ENCODE measurements at places on chromosomes 7 and 10.

DNA sequence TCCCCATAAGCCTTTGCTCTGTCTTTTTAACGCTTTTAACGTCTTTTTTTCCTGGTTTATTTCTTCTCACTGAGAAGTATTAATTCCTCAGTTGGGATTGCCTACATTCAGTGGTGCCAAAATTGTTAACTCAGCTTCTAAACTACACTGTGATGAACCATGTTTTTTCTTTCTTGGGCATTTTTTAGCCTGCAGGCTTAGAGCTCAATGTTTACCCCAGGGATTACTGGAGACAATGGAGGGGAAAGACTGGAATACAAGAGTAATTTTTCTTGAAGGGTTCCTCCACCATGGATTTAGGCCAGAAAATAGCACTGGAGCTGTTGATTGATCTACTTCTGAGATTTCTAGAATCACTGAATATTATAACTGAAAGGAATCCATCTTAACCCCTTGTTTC is 19.8 kb downstream of the STAMBPL1 start:
- DNase-seq = no peak

DNA sequence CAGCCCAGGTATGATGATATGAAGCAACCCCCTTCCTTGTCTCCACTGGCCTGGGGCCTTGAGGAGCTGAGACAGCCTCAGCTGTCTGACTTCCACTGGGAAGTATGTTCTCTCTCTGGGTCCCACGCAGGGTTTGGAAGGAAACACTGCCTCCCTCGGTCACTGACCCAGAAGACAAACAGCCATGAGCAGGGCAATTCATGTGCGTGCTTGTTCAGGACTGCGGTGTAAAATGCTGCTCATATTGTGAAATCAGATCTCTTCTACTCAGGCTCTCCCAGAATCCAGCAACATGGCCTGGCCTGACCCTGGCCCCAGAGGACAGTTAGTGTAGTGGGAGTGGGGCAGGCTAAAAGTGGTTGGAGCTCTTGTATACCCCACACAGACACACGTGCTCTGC is 2.8 kb downstream of the CLCN1 start:
- no peak for DNase-seq

GRCh38 chr10:104170610-104171254 is 48.8 kb downstream of the SFR1 start:
- no peak for DNase-seq

GRCh38 chr7:80883154-80884025 is 35.5 kb downstream of the SEMA3C start:
- no peak for DNase-seq

DNA sequence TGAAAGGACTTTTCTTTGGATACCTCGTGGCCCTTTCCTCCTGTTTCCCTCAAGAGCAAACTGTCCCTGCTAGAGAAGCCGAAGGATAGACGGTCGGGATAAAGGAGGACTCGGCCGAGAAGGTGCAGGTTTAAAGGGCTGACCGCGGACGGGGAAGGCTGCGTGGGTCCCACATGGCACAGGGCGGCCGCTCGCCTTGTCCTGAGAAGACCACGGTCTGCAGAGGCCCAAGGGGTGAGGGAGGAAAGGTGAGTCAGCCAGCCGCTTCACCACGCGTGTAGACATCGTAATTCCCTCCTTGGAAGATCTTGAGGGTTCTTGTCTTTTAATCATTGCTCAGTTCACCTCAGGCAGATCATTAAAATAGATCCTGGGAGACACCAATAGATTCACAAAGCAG is 253.8 kb downstream of the DPP6 start:
- no peak for DNase-seq

DNA sequence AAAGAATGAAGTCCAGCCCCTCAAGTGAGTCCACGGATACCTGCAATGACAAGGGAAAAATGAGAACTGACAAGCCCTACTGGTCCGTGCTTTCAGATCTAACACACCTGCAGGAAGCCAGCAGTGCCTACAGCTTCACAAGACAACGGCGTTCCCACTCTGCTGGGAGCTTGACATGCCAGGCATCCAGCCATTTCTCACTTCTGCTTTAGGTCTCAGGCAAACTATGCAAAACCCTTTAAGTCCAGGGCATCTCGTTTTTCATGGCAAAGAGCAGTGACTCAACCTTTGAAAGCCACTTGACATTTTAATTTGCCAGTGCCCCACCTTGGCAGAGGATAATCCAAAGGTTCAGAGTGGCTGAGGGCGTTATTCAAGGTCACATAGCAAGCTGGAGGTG is 49.1 kb upstream of the GPAM start:
- no peak for DNase-seq

- no peak for DNase-seq
Measured at GRCh38 chr10:69789164-69789576, 12.5 kb upstream of the COL13A1 start.

GRCh38 chr10:92690915-92691590 is 1.3 kb downstream of the HHEX start:
- no peak for DNase-seq

- no peak for DNase-seq
Measured at GRCh38 chr10:72075376-72076115, 12.8 kb downstream of the SPOCK2 start.

GRCh38 chr10:108749042-108749441 is 1174.3 kb downstream of the XPNPEP1 start:
- no peak for DNase-seq
